ENCODE measurements at places on chromosomes 5 and 9. TPM values are rescaled to one million over a fixed set of nuclear protein-coding genes. Genes with fewer than 3 reads are reported as not detected.

- no peaks in the 10 kb centered on the region for H3K27me3 ChIP-seq
- no peak for DNase-seq
- H3K27ac ChIP-seq, result no peak overlapping the region
- H3K4me1 ChIP-seq, result no peaks in the 10 kb centered on the region
- H3K4me3 ChIP-seq, result no peak overlapping the region
- H3K36me3 ChIP-seq, result no peaks in the 10 kb centered on the region
Measured at GRCh38 chr5:81070571-81071255, 110.5 kb downstream of the RASGRF2 start.

GRCh38 chr5:172647352-172648012 lies 6.4 kb downstream of the NEURL1B start:
- H3K27me3 ChIP-seq, result no peaks in the 10 kb centered on the region
- no peak for DNase-seq
- H3K4me1 ChIP-seq, result no peaks in the 10 kb centered on the region

DNA sequence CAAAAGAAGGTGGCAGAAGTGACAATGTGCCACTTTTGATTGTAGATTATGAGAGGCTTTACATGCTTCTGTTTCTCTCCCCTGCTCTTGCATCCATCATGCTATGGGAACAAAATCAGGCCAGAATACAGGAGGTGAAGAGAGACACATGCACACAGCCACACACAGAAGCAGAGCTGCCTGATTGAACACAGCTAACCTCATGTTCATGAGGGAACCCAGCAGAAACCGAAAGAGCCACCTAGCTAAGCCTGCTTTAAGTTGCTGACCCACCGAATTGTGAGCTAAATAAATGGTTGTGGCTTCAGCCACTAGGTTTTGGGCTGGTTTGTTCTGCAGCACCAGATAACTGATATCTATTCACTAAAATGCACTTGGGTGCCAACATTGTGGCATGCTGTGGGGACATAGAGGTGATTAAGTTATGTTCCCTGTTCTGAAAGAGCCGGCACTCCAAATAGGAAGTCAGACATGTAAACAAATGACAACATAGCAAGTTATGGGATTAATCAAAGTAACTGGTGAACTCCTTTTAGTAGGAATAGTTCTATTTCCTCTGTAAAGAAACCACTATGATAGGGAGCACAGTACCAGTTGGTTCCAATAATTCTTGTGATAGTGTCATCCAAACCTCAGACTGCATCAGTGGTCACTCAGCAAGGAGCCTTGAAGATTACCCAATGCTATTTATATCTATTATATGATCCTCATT lies 93.6 kb upstream of the TNC start:
- H3K4me1 ChIP-seq, result peaks cover 12% of the 10 kb centered on the region
- no peak for DNase-seq
- no peak overlapping the region for H3K27ac ChIP-seq
- no peak overlapping the region for H3K4me3 ChIP-seq
- no peaks in the 10 kb centered on the region for H3K27me3 ChIP-seq
- no peaks in the 10 kb centered on the region for H3K36me3 ChIP-seq

DNA sequence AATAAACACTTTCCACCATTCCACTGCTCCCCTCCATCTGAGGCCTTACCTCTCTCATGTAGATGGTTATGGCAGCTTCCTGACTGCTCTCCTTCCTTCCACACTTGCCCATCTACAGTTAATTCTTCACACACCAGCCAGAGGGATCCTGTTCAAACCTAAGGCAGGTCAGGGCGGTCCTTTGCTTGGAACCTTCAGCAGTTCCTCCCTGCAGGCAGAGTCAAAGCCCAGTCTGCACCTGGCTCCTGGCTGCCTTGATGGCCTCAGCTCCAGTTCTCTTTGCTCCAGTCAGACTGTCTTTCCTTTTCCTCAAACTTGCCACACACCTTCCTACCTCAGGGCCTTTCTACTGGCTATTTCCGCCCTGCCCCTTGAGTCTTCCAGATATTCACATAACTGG lies 30.2 kb upstream of the NR3C1 start:
- no peak overlapping the region for H3K4me3 ChIP-seq
- no peak overlapping the region for H3K27ac ChIP-seq
- no peaks in the 10 kb centered on the region for H3K4me1 ChIP-seq
- H3K36me3 ChIP-seq, result no peaks in the 10 kb centered on the region

GRXCR2 gene
- not detected for total RNA-seq

DNA sequence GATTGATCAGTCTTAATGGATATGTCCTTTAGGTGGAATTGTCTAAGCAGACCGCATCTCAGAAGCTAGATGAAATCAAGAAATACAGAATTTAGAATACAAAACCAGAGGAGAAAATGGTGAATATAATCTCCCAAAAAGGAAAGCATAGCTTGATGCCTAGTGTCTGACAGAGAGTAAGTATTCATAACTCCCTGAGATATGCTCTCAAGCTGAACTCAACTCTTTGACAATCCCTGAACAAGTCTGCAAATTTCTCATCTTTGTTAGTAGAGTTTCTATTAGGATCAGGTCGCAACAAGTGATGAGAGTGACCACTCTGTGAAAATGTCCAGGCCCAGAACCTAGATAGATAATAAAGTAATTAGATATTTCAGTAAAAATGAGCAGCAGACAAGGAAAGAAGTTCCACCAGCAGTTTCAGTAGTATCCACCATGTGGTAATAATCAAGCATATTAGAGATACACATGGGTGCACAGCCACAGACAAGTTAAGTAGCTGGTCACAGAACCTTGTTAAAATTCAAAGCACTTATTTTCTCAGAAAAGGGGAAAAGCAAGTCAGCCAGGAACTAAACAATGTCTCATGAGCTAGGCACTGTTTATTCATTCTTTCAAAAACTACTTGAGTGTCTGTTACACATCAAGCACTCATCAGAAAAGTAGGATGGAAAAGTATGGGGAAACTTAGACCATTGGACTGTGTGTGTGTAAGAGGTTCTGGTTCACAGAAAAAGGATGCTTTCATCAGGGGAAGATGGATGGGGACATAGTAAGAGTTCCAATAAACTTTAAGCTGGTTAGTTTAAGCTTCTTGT lies 481.5 kb upstream of the TUSC1 start:
- H3K27ac ChIP-seq, result no peak overlapping the region
- H3K27me3 ChIP-seq, result no peaks in the 10 kb centered on the region
- H3K4me1 ChIP-seq, result no peaks in the 10 kb centered on the region

DNA sequence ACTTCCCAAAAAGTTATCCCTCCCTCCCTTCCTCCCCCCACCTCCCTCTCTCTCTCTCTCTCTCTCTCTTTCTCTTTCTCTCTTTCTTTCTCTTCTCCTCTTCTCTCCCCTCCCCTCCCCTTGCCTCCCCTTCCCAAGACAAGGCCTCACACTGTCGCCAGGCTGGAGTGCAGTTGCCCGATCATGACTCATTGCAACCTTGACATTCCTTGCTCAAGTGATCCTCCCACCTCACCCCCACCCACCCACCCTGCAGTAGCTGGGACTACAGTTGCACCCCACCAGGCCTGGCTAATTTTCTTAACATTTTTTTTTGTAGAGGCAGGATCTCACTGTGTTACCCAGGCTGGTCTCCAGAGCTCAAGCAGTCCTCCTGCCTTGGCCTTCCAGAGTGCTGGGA lies 32.8 kb downstream of the VPS13A start:
- H3K4me3 ChIP-seq, result no peak overlapping the region
- no peaks in the 10 kb centered on the region for H3K27me3 ChIP-seq
- no peaks in the 10 kb centered on the region for H3K36me3 ChIP-seq
- DNase-seq, result no peak
- H3K27ac ChIP-seq, result no peak overlapping the region

DNA sequence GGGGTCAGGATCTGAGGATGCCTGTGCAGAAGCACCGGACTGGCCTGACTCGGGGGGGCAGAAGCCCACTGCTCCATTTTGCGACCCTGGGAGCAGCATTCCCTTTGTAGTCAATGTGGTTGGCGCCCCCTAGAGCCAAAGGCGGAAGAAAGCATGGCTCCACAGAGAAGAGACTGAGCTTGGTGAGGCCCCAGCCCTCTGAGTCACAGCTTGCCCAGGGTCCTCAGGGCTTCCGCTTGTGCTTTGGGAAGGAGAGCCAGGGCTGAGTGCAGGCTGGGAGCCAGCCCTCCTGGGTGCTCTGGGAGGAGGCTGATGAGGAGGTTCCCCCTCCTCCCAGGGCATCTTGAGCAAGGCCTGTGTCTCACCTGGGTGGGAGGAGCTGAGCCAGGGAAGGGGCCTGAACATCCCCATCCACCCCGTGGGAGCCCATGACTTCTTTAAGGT lies 5.5 kb upstream of the AQP3 start:
- peaks cover 5% of the 10 kb centered on the region for H3K4me1 ChIP-seq
- no peak overlapping the region for H3K4me3 ChIP-seq
- H3K36me3 ChIP-seq, result no peaks in the 10 kb centered on the region
- H3K27me3 ChIP-seq, result no peaks in the 10 kb centered on the region

DNA sequence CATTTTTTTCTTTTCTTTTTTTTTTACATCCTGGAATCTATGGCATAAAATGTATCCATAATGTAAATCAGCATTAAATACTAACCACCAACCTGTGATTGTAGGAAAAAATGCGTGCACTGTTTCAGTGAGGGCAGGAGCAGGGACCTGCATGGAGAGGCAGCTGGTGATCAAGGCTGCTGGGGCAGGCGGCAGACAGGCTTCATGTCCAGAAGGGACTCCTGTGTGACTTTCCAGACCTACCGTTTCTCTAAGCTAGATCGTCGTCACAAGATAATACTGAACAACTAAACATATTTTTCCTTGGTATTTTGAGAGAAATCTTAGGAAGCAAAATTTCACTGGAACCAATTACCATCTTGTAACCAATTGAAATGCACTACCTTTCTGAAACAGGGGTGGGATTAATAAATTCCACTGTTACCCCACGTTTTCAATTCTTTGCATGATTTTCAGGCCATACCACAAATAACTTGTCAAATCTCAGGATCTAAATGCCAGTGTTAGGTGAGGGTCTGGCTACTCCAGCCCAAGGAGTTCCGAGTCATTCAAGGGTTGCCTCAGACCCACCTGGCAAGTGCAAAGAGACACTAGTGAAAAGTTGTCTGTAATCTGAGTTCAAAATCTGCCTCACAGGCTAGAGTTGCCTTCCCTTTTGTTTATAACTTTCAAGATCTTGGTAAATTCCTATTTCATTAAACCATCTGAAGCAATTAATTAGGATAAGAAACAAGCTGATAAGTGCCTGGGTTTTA lies 198.2 kb downstream of the SEMA5A start:
- no peak overlapping the region for H3K4me3 ChIP-seq
- H3K27ac ChIP-seq, result no peak overlapping the region
- H3K36me3 ChIP-seq, result no peaks in the 10 kb centered on the region
- DNase-seq, result no peak

ADAMTS16 gene
- total RNA-seq, result not detected

- H3K27ac ChIP-seq, result no peak overlapping the region
- H3K4me1 ChIP-seq, result peaks cover 5% of the 10 kb centered on the region
- H3K4me3 ChIP-seq, result no peak overlapping the region
Measured at GRCh38 chr9:125146247-125146646, 2.9 kb upstream of the SCAI start.

DNA sequence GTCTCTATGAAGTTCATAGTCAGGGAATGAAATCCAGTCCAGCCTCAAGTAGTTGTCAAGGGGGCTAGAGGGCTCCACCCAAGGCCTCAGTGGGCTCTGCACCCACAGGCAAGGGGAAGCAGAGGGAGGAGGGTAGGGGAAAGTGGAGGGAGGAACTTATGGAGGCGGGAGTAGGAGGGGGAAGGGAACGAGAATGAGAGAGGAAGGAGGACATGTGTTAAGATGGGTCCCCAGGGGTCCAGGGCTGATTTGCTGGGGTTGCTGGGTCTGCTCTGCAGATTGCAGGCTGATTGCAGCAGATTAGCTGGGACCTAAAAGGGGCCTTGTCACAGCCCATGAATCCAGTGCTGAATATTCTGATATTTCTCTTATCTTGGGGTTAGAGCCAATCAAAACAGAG lies 166.9 kb upstream of the IL12B start:
- no peaks in the 10 kb centered on the region for H3K36me3 ChIP-seq
- H3K4me1 ChIP-seq, result no peaks in the 10 kb centered on the region
- H3K27ac ChIP-seq, result no peak overlapping the region
- H3K27me3 ChIP-seq, result no peaks in the 10 kb centered on the region

DNA sequence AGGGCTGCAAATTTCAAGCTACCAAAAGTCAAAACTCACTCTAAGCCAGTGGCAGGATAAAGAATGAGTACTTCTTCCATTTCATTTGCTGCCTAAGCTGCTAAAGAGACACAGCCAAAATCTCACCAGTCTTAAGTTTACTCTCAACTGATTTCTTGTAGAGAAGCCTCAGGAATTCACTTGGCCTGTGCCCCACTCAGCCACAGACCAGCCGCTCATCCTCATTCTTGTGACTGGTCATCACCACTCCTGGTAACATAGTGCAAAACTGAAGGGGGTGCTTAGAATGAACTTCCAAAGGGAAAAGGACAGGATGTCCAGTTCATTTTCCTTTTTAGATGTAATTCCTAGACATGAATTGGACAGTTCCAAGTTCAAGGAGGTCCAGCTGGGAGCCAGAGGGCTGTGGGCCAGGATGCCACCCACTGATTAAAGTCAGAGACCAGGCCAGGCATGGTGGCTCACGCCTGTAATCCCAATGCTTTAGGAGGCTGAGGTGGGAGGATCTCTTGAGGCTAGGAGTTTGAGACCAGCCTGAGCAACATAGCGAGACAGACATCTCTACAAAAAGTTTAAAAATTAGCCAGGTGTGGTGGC lies 72.7 kb upstream of the RANBP3L start:
- DNase-seq, result no peak
- H3K27ac ChIP-seq, result no peak overlapping the region
- H3K36me3 ChIP-seq, result no peaks in the 10 kb centered on the region
- H3K27me3 ChIP-seq, result no peaks in the 10 kb centered on the region
- H3K4me3 ChIP-seq, result no peak overlapping the region

PRLR gene
- 2.6 TPM for total RNA-seq

DNA sequence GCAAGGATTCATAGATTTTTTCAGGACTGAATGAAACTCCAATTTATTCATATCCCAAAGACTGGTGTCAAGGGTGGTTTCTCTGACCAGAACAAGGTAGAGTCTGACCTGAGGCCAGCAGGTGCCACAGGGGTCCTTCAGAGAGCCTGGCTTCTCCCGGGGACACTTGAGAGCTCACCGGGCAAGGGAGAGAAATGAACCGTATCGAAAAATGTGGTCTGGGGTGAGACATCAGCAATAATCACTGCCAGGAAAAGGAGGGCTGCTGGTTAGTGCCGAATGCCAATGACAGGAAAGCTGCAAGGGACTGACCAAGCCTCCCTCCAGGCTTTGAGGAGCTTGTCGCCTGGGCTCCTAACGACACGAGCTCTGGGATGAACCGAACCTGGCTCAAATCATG lies 142.7 kb downstream of the TTLL11 start:
- no peak for DNase-seq
- H3K36me3 ChIP-seq, result no peaks in the 10 kb centered on the region
- H3K27me3 ChIP-seq, result no peaks in the 10 kb centered on the region
- H3K4me1 ChIP-seq, result no peaks in the 10 kb centered on the region
- H3K4me3 ChIP-seq, result no peak overlapping the region

DNA sequence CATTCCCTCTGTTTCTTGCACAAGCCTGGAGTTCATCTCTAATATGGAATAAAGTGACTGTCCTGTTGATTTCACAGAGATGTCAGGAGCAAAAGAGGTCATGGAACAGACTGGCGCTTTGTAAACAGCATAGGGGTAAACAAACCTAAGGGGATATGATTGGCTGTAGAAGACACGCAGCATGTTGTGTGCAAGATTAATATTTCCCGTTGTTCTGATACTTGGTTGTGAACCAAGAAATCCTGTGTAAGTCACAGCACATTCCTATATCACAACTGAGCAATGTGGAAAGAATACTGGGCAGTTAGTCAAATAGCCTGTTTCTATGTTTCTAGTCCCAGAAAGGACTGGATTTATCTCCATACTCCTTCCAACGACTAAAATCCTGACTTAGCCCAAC lies 3.2 kb downstream of the ADAMTS12 start:
- H3K27me3 ChIP-seq, result no peaks in the 10 kb centered on the region
- no peak overlapping the region for H3K27ac ChIP-seq
- DNase-seq, result no peak
- H3K4me3 ChIP-seq, result no peak overlapping the region
- peaks cover 54% of the 10 kb centered on the region for H3K4me1 ChIP-seq
- H3K36me3 ChIP-seq, result no peaks in the 10 kb centered on the region
